ENCODE measurements at places on chromosomes 16 and 17.

DNA sequence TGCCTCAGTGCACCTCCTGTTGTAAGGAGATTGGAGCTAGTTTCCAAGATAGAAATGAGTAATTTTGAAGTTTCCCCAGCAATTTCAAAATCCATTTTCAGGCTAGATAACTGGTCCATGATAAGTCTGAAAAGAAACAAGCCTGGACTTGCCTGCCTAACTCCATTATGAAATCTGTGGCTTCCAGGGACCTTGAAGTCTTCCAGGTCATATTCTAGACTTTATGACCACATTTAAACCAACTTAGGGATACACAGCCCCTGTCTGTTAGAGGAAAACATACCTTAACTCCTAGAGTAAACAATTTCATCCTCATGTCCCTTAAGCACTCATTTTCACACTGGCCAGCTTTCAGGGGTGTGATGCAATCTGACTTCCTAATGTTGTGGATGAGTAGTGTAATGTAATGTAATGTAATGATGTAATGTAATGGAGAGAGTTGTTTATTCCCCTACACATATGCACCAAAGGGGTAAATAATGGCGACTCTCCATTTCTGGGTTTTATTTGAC, 96.7 kb upstream of the FAM20A start:
- no peak for DNase-seq

- DNase-seq, result no peak
These were observed 38.8 kb downstream of the CLEC16A start for GRCh38 chr16:10983159-10983558.

DNA sequence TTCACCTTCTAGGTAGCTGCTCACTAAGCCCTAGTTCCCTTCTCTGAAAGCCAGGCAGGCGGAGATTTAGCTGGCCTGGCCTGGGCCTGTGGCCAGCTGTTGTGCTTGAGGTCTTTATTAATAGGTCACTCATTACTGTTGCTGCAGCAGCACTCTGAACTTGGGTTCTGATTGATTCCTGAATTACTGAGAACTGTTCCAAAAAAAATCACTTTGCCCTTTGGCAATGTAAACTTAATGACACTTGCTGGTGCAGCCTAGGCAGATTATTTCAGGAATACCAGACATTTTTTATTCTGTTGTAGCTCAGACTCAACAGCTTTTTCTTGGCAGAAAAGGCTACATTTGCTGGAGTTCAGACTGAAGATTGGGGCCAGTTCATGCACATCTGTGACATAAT, 2.7 kb downstream of the TOM1L1 start:
- no peak for DNase-seq

DNA sequence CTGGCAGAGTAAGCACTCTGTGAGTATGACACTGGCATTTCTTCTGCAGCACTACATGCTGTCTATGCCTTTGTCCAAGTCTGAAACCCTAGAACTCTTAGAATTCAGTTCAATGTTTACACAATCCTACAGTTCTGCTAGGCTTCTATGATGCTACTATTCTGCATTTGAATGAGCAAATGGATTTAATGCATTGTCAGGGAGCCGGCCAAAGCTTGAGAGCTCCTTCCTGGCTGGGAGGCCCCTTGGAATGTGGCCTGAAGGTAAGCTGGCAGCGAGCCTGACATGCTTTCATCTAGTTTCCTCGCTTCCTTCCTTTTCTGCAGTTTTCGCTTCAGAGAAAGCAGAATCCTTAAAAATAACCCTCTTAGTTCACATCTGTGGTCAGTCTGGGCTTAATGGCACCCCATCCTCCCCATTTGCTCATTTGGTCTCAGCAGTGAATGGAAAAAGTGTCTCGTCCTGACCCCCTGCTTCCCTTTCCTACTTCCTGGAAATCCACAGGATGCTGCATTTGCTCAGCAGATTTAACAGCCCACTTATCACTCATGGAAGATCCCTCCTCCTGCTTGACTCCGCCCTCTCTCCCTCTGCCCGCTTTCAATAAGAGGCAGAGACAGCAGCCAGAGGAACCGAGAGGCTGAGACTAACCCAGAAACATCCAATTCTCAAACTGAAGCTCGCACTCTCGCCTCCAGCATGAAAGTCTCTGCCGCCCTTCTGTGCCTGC, at the start of gene CCL2:
Gene CCL2 (plus strand): TSS at position 635 of the 730 bp plus-strand sequence. CDS start 65 bp downstream, at position 700.
- DNase-seq, result no peak

- no peak for DNase-seq
These were observed 27.9 kb downstream of the SREBF1 start for GRCh38 chr17:17808706-17809432.

DNA sequence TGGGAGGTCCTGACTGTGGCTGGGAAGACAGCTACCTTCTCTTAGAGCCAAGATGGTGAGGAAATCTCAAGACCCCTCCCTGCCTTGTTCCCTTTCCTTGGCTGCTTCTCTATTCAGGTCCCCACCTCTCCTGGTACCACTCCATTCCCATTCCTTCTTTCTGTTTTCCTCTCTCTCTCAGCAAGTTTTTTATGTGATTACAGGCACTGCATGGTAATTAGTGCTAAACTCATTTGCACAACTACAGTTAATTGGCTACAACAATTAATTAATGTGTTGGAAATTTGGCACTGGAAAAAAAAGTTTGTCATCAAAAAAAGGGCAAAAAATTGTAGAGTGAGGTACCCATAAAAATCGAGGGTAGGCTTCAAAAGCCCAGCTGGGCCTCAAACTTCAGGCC, 45.3 kb downstream of the NEUROD2 start:
- DNase-seq, result no peak

GRCh38 chr16:4200781-4201137, 41.1 kb downstream of the SRL start:
- DNase-seq, result no peak

GRCh38 chr16:85638695-85639409, 25.7 kb downstream of the GSE1 start:
- DNase-seq, result no peak

DNA sequence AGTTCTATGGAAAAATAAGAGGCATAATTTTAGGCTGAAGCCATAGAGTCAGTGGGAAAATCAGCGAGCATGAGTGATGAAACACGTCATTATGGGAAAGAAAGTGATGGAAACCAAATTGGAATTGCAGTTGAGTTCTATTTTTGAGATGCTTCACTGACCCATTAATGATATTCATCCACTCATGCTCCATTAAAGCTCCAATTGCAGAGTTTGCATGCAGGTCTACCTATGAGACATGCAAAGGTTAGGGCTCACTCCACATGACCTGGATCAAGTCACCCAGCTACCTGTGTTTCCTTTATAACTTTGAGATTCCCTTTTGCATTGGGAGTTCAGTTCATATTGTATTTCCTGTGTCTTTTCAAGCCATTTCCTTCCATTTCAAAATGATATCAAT, 8.0 kb upstream of the KRTAP2-4 start:
- no peak for DNase-seq

DNA sequence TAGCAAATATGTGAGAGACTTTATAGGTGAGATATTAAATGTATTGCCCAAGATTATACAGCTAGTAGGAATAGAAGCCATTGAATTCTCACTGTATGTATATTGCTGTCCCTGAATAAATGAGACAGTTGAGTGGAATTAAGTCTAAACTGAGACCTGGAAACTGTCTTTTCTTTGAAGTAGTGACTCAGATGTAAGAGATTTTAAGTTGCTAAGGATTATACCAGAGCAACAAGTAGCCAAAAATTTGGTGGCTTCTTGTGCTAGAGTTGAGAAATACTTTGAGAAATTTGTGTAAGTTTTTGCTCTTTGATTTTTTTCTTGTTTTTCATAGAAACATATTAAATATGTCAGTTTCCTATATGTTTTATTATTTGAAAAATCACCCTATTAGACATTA, 58.7 kb downstream of the TANC2 start:
- no peak for DNase-seq

- DNase-seq, result no peak
These were observed 136.6 kb downstream of the ENGASE start for GRCh38 chr17:79211061-79211770.

DNA sequence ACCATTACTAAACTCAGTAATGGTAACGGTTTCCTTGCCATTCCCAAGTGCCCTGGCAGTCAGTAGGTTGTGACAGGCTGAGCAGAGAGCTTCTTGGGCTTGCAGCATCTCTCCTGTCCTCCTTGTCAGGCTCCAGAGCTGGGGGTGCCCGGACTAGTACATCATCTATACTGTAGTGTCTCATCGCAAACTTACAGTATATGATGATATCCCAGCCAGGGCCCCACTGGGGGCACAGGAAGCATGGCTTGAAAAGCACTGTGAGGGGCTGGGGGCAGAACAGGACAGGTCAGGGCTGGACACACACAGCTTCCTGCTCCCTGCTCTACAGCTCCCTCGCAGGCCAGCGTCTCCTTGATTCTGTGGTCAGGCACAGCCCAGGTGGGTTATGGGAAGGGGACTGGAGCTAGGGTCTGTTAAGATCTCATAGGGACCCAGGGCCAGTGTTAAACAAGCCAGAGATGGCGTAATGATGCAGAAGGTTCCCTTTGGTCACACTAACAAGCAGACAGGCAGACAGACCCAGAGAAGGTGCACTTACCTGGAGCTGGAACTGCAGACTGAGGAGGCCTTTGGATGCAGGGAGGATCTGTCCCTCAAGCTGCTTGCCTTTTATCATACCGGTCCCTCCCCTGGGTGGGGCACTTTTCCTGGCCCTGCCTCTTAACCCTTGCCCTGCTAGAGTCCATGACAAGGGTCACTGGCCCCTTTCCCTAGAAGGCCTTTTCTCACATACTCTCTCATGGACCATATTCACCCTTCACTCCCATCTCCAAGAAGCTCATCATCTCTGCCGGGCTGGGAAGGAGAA, 6.8 kb downstream of the ERAL1 start:
- no peak for DNase-seq

DNA sequence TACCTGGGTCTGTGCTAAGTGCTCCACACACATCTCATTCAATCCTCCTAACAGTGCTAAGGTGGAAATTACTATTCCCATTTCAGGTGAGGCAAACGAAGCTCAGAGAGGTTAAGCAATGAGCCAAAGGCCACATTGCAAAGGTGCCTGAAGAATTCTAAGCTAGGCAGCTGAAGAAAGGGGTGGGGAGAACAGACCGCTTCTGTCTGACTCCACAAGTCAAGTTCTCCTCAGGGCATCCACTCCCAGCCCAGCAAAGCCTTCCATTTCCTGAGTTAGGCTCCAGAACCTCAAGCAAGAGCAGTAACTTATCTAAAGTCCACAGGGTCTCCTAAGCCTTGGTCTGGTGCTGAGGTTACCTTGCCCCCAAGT, 27.0 kb upstream of the MRPS23 start:
- no peak for DNase-seq
